ENCODE measurements at places on chromosomes 7 and 10.

GRCh38 chr7:7653593-7654187 lies 13.1 kb downstream of the UMAD1 start:
- peak; percentile 25 for DNase-seq

GRCh38 chr7:5363729-5364128 lies 59.9 kb downstream of the TNRC18 start:
- DNase-seq, result peak; percentile 30

DNA sequence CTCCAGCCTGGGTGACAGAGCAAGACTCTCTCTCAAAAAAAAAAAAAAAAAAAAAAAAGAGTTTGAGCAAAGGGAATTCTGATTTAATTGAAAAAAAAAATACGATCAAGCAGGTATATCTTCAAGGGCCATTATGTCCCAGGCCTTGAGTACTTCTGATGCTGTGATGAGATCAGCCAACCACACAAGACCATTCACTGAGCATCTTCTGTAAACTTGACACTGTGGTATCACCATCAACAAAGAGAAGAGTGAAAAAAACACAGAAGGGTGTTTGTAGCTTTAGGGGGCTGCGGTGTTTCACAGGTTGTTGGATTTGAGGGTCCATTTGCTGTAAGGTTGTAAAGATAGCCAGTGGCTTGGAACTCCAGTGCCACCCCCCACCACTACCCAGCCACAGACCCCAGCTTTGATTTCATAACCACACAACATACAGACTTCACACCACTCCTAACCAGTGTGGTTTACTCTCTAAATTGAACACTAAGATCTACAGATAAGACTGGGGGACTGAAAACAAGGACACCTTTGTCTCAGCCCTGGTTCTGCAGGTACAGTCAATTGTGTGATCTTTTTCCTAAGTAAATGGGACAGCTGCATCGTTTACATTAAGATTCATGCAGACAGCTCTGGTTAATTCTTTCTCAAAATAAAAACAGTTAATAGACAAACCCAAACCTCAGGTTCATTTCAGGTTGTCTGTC lies 66.4 kb downstream of the CDC123 start:
- no peak for DNase-seq

- DNase-seq, result no peak
Measured at GRCh38 chr7:102190776-102191350, 95.8 kb upstream of the SH2B2 start.

DNA sequence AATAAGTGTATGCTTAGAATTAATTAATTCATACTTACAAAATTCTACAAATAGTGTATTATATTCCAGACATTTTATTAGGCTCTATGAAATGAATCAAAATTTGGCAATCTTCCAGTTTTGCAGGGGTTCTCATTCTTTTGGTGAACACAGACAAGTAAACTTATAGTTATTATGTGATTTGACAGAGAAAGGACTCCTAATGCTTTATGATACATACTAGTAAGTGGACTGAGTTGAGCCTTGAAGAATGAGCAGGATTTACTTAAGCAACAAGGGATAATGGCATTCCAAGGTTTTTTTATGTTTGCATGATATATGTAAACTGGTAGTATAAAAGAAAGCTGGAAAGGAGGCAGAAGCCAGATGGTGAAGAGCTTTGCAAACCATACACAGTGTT lies 145.7 kb upstream of the FERD3L start:
- DNase-seq, result no peak

DNA sequence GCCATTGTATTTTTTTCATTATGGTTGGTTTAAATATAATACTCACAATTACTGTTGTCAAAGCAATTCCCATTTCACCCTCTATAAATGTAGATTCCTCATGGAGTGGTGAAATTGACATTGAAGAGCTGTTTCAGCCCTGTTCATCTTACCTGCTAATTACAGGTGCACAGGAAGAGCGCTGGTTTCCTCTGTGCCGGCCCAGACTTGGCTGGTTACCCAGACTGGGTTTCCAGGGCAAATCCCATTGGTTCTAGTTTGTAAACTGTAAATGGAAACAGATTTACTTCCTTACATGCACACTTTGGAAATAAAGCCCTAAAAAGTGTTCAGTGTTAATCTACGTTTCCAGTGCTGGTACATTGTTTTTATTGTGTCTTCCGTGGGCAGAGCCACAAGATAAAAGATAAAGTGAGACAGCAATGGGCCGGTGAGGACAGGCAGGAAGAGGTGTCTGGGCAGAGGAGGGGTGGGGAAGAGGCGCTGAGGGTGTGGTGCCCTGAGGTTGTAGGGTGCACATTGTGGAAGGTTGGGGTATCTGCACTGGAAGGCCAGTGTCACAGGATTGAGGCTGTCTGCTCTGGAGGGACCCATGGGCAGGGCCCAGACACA lies 71.6 kb upstream of the ZPBP start:
- DNase-seq, result peak; percentile 55

GRCh38 chr10:59290448-59290847 lies 71.9 kb downstream of the FAM13C start:
- DNase-seq, result no peak

DNA sequence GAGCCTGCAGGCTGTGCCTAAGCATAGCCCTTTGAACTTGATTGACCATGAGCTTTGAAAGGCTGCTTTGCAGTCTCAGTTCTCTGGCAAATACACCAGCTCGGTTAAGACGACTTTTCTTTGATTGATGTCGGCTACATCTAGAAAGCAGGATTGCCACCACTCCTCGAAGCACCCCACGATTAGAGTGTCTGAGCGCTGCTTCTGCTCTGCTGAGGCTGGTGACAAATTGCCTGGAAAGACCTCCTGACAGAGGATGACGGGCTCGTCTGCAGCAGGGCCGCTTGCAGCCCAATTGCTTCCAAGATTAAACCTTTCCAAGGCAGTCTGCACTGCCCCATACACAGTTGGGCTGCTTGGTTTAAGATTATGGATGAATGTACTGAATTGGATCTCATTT lies 182.0 kb downstream of the CUX1 start:
- DNase-seq, result no peak

DNA sequence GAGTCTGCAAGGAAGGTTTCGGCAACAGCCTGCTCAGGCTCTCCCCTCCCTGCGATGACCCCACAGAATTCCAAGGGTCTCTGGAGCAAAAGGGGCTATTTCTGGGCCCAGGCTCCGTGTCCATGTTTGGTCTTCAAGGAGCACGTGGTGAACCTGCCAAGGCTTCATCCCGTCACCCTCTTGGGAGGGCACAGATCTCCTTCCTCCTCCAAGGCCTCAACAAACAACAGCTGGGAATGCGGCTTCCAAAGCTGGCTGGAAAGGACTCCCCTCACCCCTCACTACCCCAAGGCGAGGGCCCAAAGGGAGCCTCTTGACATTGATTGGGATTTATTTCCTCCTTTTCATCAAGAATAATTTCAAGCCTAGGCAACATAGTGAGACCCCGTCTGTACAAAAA lies 14.0 kb upstream of the KPNA7 start:
- DNase-seq, result no peak

DNA sequence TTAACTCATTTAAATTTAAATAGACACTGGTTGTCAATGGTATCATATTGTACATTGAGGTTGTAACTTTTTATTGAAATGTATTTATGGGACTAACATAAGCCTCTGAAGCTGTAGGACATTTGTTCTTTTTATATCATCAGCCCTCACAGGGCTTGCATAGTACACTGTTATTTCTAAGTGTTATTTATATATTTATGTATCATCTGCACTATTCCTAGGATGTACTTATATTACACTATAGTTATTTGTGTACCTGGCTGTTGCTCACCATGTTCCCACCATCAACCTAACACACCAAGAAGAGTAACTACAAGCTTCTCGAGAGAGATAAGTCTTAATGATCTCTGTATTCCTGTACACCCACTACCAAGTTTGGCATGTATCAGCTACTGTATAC lies 224.7 kb downstream of the PPP1R3A start:
- no peak for DNase-seq

- DNase-seq, result peak; percentile 67
Measured at GRCh38 chr7:140230861-140231770, 54.3 kb upstream of the KDM7A start.

GRCh38 chr10:120841522-120842189 lies 9.5 kb upstream of the WDR11 start:
- DNase-seq, result no peak

DNA sequence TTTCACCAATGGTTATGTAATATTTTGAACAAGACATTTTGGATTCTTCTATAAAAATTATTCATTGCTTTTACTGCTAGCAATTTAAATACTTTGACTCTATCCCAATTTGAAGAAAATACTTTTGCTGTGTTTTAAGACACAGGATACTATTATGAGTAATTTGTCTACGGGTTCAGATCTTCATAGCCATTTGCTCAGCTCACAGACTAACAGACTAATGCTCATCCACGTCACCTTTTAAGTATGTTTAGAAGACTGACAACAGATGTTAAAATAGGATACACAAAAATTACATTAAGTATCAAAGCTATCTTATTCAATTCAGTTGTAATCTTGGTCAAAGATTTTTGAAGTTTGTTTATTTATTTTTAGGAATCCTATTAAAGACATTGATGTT lies 251.3 kb upstream of the CHRM2 start:
- no peak for DNase-seq

- no peak for DNase-seq
Measured at GRCh38 chr10:124688386-124688785, 55.8 kb downstream of the FAM53B start.

- no peak for DNase-seq
Measured at GRCh38 chr10:34449836-34450235, 365.3 kb downstream of the PARD3 start.

DNA sequence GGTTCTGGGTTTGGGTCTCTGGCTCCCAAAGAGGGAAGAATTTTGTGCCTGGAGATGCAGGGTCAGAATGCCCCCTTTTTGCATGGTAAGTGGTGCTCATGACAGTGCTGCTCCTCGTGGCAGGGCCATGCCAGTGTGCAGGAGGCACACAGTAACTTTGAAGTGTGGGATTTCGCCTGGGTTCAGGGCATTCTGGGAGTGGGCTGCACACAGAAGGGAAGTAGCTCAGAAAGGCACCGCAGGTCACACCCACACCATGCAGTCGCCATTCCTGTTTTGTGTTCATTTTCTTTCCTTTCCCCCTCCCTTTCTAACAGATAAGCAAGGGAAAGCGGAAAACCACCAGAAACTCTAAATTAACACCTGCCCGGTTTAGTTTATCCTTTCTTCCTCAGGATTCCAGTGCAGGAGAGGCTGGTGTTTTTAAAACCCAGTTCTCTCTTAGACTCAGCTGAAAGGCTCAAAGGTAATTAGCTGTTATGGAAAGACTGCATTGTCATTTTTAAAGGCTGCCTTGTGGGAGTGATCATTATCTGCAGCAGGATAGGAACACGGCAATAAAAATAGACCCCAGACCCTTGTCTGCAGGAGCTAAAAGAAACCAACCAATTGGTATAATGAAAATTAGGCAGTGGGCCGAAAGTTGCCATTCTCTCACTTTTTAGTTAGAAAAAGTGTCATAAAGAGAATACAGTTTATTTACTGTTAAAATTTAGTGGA lies 50.2 kb downstream of the EEPD1 start:
- DNase-seq, result no peak

GRCh38 chr10:126854726-126855495 lies 50.3 kb upstream of the DOCK1 start:
- DNase-seq, result no peak

GRCh38 chr10:12121673-12122072 lies 7.8 kb upstream of the SEC61A2 start:
- no peak for DNase-seq

GRCh38 chr10:94639902-94640301 lies 43.6 kb upstream of the CYP2C18 start:
- DNase-seq, result no peak

DNA sequence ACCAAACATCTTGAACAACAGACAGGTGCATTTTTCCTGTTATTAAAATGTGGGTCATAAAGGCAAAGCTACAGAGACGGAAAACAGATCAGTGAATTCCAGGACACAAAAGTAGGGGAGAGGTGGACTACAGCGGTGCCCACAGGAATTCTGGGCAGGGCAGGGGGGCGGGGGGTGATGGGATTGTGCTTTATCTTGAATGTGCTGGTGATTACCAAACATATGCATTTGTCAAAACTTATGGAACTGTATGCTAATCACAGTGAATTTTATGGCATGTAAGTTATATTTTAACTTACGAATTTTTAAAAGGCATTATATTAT lies 519.4 kb downstream of the CNTNAP2 start:
- DNase-seq, result no peak

DNA sequence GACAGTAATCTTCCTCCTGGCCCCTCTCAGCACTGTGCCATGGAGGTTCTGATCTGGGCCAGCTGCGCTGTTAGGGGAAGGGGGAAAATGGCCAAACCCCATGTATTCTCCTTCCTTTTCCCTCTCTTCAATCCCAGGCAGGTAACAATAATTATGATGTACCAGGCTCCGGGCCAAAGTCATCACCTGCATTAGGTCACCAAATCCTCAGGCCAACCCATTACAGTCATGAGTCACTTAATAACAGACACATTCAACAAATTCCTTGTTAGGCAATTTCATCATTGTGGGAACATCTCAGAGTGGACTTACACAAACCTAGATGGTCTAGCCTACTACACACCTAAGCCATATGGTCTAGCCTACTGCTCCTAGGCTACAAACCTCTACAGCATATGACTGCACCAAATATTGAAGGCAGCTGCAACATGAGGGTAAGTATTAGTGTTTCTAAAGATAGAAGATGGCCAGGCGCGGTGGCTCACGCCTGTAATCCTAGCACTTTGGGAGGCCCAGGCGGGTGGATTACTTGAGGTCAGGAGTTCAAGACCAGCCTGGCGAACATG lies 2.2 kb upstream of the HSPB1 start:
- no peak for DNase-seq

GRCh38 chr10:31343009-31343408 lies 24.0 kb downstream of the ZEB1 start:
- no peak for DNase-seq

DNA sequence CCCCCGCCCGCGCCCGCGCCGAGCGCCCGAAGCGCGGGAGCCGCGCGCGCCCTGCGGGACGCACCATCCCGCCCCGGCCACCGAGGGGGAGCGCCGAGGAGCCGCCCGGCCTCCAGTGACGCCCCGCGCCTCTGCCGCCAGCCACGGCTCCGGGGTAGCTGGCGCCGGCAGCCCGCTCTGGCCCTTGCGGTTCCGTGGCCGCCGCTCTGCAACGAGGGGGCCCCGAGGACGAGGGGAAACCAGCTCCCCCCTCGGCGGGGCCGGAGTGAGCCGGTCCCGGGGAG lies at the start of gene PAXIP1:
Gene PAXIP1 (minus strand): TSS at position 33 of the 284 bp plus-strand sequence. CDS start 195 bp downstream, outside the sequence.
- DNase-seq, result no peak

DNA sequence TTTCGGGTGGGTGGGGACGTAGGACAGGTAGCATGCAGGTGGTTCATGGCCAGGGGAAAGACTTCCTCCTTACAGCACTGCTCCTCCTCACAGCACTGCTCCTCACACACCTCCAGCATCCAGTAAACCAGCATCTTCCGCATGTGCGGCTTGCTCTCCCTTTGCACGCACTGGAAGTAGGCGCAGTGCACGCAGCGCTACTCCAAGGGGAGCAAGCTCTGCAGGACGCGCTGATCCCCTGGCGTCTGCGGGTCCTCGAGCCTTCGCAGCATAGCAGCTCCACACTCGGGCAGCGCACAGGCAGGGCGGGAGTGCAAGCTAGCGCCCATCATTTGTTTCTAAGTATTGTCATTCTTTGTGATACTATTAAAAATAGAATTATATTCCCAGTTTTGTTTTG lies 30.5 kb upstream of the MAP3K8 start:
- no peak for DNase-seq

GRCh38 chr10:72173619-72174296 lies 42.1 kb upstream of the ANAPC16 start:
- DNase-seq, result peak; percentile 18
